ENCODE measurements at places on chromosomes 12 and 14.
A peak's percentile ranks its signal among the peaks of the same experiment; 100 is the strongest.

DNA sequence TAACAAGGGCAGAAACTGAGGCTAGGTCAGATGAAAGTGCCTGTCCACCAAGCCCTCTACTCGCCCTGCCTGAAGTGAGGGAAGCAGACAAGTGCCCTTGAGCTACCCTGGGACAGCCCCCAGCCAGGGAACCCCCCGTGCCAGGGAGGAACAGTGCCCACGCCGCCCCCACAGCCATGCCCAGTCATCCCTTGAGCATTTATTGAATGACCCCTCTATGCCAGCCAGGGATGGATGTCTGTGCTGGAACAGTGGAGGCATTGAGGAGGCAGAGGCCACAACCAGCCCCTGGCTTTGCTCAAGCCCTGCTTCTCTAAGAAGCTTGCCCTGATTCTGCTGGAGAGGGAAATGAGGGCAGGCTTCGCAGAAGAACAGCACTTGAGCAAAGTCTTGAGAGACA is 3.7 kb upstream of the AQP6 start:
- DNase-seq: no peak

GRCh38 chr14:75886636-75887348 is 95.0 kb downstream of the TGFB3 start:
- DNase-seq: no peak

DNA sequence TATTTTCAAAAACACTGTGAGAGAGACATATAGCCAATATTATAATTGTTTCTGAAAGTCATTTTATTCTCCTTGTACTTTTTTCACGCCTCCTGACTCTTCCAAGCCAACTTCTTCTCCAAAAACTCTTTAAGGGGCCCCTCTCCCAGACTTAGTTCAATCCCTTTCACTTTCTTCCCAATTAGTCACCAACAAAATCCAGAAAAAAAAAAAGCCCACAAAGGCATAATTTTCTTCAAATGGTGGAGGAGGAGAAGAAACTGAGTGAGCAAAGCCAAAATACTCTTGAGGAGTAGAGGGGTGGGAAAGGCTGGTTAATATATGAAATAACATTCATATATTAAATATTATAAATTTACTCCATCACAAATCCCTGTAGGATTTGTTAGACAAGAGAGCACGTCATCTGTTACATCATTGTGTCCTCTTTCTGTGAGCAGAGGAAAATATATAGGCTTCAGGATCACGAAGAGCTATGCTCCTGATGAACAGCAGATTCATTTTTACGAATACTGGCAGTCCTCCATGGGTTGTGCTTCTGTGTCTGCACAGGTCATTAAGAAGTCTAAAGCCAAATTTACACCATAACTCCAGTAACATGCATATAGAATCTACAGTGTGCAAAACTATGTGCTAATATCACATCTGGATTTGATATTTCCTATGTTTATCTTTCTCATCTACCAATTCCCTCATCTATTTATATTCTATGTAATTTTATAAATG is 25.9 kb upstream of the NID2 start:
- DNase-seq: no peak

GRCh38 chr12:5003025-5003666 is 40.5 kb upstream of the KCNA5 start:
- DNase-seq: peak; percentile 52

DNA sequence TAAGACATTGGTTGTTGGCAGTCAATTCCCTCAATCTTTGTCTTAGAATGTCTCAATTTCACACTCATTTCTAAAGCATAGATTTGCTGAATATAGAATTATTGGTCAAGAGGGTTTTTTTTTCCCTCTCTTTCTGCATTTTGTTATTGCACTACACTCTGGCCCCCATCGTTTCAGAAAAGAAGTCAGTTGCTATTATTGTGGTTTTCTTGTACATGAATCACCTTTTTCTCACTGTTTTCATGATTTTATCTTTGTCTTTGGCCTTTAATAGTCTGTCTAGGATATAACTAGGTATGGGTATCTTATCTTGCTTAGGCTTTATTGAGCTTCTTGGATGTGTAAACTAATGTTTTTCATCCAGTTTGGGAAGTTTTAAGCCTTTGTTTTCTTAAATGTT is 194.3 kb upstream of the DAAM1 start:
- no peak for DNase-seq

- no peak for DNase-seq
Measured at GRCh38 chr12:79302162-79302814, 388.5 kb downstream of the PAWR start.

DNA sequence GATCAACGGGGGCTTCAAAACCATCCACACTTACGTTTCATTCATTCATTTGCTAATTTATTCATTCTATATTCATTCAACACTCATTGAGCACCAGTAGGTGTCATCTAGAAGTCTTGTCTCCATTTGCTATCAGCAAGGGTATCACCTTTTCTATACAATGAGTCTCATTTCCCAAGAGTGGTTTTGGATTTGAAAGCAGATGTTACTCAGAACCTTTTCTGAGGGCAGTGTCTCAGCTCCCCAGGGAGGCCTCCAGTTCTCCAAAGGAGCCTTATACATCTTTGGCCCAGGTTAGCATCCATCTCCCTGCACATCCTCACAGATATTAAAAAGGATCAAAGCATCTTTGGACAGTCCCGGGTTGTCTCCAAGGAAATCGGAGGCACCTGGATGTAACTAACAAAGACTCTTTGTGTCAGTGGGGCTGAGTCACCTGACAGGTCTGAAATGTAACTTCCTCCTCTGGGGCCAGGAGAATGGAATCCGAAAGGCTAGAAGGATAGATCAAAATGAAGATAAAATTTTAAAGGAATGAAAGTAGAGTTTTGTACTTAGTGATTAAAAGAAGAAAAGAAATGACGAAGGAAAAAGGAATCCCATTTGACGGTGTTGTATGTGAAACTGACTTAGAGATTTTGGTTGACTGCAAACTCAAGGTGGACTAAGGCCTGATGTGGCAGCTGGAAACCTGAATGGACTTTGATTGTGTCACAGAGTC is 103.0 kb downstream of the VCPKMT start:
- DNase-seq: no peak

GRCh38 chr14:76923431-76924370 is 97.5 kb downstream of the LRRC74A start:
- no peak for DNase-seq

GRCh38 chr14:61620130-61620946 is 75.0 kb upstream of the HIF1A start:
- DNase-seq: no peak
